Stimulated activated CD4-positive, alpha-beta T cell treated with anti-CD3 and anti-CD28 coated beads, Interleukin-4, amount 100 ng/mL, for 1 hour (primary cell): ENCODE measurements at places on chromosomes 3 and 15.

GRCh38 chr3:41259449-41260062 lies 60.3 kb downstream of the CTNNB1 start:
- DNase-seq: no peak

DNA sequence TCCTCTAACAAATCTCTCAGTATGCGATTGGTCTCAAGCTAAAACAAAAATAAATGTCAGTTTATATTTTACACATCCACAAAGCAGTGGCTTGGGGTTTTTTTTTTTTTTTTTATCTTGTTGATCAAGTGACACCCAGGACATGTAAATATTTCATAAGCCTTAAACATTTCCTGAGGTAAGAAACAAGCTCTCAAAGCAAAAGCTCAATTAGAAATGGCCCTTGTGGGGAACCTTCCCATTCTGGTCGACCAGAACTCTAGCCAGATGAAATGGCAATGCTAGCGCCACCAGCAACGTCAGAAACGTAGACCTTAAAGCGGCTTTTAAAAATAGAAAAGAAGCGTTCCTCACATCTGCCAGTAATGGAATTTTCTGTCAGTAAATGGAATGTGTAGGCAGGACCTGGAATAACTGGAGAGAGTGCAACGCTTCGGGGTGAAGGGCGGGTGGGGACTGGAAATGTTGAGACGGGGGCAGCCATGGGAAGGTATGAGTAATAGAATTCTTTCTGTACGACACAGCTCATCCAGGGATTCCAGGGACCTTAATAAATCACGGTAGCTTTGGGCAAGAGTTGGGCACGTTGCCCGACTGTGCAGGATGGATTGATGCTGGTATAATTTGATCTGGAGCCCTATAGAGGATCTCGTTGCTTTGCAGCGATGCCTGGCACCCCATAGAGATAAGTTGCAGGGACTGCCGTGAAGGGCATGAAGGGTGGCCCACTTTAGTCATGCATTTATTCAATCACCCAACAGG lies 44.4 kb downstream of the BTD start:
- no peak for DNase-seq

GRCh38 chr3:32977861-32978260 lies 26.4 kb downstream of the CCR4 start:
- DNase-seq: no peak

GRCh38 chr3:52852419-52852818 lies 17.6 kb upstream of the MUSTN1 start:
- no peak for DNase-seq

- DNase-seq: no peak
These were observed 20.5 kb upstream of the SELENOT start for GRCh38 chr3:150582620-150583019.

DNA sequence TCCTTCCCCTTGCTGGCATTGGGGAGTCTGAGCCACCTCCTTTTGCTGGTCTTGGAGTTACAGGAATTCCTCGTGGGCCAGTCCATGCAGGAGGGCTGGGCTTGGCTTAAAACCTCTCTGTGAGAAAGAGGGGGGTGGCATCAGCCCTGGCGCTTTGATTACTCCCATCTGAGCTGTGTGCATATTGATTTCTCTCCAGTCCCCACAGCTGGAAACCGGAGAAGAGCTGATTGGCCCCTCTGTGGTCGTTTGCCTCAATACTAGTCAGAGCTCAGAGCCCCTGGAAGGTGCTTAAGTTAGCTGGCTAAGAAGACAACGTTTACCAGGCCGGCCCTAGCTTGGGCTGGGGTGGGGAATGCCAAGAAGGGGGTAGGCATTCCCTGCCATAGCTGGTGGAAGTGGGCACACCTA lies 4.0 kb upstream of the RASGRF1 start:
- DNase-seq: no peak

- no peak for DNase-seq
These were observed 147.0 kb downstream of the NECTIN3 start for GRCh38 chr3:111218615-111219014.

DNA sequence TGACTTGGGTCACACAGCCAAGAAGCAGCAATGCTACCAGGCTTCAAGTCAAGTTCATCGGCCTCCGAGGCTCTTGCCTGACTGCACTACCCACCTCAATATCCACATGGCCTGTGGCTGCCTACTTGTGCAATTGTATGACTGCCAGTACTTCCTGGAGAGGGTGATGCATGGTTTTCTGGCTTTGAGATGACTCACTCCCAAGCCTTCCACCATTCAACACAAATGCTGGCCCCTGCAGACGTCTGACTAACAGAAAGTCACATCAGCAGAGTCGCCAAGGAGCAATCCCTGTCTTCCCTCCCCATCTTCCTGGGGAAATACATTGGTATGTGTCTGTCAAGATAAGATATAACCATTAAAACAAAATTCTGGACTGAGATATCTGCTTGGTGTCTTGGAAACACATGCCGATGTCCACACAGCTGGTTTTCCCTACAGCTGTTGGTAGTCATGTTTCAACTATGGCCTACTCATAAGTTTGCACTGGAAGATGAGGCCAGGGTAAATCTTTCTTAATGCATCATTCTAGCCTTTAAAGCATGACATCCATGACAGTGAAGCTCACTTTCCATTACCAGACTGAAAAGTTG lies 79.6 kb upstream of the SPATA12 start:
- DNase-seq: peak; percentile 34

DNA sequence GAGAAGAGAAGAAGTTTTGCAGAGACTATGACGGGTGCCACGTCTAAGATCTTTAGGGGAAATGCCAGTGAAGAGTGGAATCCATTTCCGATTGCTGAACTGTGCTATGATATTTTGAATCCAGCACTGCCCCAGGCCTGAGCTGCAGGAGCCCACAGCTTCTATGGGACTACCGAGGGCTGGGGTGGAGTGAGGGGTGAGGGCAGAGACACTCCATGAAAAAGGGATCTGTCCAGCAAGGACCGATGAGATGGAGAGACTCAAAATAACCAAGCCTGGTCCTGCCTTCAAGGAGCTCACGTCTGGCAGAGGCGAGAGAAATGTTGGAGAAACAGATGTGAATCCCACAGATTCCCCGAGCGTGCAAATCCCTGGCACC lies 79.8 kb upstream of the MEF2A start:
- no peak for DNase-seq

- peak; percentile 43 for DNase-seq
These were observed 228.0 kb downstream of the UACA start for GRCh38 chr15:70535071-70535954.

DNA sequence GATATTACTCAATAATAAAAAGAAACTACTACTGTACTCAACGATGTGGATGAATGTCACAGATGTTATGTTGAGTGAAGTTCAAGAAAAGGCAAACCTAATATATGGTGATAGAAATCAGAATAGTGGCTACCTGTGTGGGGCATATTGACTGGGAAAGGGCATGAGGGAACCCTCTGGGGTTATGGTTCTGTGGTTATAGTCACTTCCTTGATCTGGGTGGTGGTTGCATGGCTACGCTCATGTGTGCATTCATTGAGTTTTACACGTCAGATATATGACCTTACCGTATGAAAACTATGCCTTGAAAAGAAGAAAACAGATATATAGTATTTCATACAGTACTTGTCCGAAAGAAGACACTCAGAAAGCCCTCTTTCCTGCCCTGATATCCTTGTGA lies 331.0 kb upstream of the LRRFIP2 start:
- no peak for DNase-seq

DNA sequence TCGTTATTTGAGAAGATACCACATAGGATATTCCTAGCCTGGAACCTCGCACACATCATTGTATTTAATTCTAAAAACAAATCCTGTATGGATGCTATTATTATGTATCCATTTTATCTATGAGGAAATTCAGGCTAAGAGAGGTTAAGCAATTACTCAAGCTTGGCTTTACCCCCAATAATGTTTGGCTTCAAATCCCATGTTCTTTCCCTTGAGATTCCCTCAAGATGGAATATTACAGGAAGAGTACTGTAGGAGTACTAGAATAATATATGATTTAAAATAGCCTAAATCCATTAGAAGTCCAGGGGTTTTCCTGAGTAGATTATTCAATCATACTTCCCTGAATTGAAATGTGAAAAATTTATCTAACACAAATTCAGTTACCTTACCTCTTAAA lies 630.2 kb downstream of the ZNF385D start:
- no peak for DNase-seq

GRCh38 chr3:33582234-33582633 lies 135.8 kb downstream of the CLASP2 start:
- no peak for DNase-seq

DNA sequence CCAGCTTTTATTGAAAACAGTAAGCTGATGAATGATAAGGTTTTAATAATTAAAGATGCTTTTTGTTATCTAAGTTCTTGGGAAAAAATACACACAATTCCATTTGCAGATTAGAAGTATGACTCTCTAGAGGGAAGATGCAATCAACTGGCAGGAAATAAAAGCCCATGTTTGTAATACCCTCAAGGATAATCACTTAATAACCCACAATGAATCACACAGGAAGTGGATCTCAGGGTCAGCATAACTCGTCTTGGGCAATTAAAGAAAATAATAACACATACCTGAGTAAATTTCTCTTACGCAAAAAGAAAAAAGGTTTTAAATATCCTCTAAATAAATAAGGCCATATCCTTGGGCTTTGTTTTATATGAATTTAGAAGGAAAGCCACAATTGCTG lies 9.4 kb upstream of the EID1 start:
- no peak for DNase-seq

GRCh38 chr15:49604625-49605409 lies 15.8 kb downstream of the FAM227B start:
- DNase-seq: no peak

- no peak for DNase-seq
These were observed 492.1 kb upstream of the PPP2R3A start for GRCh38 chr3:135473449-135473848.

GRCh38 chr3:37590328-37591079 lies 271.2 kb upstream of the CTDSPL start:
- no peak for DNase-seq

DNA sequence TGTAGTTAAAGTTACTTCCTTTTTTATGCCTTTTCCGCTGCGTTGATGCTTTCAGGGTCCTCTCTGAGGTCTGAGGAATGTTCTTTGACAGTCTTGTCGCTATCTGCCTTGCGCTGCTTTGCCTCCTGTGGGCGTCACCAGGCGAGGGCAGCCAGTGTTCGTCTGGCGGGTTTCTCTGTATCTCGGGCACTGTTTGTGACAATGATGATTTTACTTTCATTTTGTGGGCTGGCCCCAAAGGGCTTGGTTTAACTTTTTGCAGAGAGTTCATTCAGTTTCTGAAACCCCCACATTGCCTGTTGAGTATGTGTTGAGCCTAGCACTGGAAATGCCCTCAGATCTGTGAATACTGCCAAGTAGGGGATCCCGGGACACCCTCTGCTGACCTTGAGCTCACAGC lies 24.6 kb upstream of the SACM1L start:
- DNase-seq: peak; percentile 73

GRCh38 chr15:85702321-85703101 lies 92.2 kb downstream of the KLHL25 start:
- DNase-seq: no peak

DNA sequence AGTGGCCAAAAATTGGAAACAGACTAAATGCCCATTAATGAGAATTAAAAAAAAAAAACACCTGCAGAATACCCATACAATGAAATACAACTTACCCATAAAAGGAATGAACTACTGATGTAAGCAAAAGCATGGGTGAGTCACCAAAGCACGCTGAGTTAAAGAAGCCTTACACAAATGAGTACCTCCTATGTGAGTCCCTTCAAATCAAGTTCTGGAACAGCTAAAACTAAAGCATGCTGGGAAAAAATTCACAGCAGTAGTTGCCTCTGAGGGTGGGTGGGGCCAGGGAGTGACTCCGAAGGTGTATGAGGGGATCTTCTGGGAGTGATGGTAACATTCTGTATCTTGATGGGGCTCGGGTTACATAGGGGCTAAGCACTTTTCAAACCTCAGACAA lies 11.4 kb downstream of the MYO5C start:
- no peak for DNase-seq

GRCh38 chr3:102183186-102183585 lies 251.6 kb upstream of the ZPLD1 start:
- DNase-seq: no peak

GRCh38 chr3:365268-365667 lies 168.7 kb downstream of the CHL1 start:
- no peak for DNase-seq

GRCh38 chr3:174466471-174467054 lies 392.6 kb upstream of the NAALADL2 start:
- DNase-seq: no peak

DNA sequence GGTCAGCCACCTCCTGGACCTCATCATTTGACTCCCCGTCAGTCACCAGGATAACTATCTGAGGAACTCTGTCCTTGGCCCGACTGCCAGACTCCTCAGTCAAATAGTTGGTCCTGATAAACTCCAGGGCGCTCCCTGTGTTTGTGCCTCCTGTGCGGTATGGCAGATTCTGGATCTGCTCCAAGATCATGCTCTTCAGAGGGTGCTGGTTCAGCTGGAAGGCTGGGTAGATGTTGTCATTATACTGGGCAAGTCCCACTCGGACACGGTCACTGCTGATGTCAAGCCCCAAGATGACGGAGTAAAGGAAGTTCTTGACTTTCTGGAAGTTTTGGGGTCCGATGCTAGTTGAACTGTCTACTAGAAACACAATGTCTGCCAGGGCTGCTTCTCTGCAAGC lies 31.1 kb upstream of the CAPN7 start:
- no peak for DNase-seq

DNA sequence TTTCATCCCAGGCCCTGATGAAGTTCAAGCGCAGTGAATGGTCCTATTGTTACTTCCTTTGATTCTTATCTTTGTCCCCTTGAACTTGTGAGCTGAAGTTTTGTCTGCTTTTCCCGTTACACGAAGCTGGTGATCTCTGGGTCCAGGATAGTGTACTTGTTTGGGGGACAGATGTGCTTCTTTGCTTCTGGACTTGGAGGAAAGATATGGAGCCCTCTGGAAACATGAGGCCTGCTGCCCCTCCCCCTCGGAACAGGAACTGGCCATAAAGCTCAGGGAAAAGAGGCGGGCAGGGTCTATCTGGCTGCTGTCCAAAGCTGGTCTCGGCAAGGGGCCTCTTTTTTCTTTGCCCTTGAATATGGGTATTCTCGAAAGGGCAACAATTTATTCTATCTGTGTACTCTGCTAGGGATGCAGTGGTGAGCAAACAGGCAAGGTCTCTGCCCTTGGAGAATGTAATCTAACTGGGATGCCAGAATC lies 47.6 kb downstream of the IDH2 start:
- DNase-seq: no peak

- DNase-seq: no peak
These were observed 32.8 kb upstream of the MRPL3 start for GRCh38 chr3:131535596-131535995.

DNA sequence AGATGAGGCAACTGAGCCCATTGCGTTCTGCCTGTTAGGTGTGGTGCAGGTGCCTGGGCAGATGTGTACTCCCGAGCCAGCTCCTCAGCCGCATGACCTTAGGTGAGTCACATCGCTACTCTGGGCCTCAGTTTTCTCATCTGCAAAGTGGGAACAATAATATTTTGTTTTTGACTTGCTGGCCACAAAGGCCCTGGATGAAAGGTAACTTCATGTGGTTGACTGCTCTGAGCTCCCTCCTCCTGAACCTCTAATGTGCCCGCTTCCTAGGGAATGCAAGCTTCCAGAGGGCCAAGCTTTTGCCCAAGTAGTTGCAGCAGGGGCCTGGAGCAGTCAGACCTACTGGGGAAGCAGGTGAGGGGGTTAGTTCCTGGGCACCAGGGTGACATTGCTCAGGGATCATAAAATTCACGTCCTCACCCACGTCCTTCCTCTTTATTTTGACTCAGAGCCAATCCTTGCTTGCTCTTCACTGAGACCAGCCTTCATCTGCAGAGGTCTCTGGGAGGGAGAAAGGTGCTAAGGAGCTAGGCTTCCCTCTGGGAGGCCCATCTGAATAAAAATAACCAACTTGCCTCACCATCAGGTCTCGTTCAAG lies 149.0 kb upstream of the TLE3 start:
- DNase-seq: no peak

GRCh38 chr15:81394603-81395002 lies 20.6 kb upstream of the TMC3 start:
- DNase-seq: no peak
